Stimulated activated CD4-positive, alpha-beta T cell treated with anti-CD3 and anti-CD28 coated beads, Interleukin-1b, Interleukin-23, amount 100 ng/mL, for 24 hours (primary cell): ENCODE measurements at places on chromosomes 12 and 14.

GRCh38 chr12:71938728-71939385 is at the start of gene TPH2:
Gene TPH2, plus strand, starts transcription at chr12:71938845. Its CDS starts 142 bp downstream, at chr12:71938987.
- peak; percentile 11 for DNase-seq

- no peak for DNase-seq
These were observed 33.5 kb upstream of the C14orf180 start for GRCh38 chr14:104545942-104546501.

DNA sequence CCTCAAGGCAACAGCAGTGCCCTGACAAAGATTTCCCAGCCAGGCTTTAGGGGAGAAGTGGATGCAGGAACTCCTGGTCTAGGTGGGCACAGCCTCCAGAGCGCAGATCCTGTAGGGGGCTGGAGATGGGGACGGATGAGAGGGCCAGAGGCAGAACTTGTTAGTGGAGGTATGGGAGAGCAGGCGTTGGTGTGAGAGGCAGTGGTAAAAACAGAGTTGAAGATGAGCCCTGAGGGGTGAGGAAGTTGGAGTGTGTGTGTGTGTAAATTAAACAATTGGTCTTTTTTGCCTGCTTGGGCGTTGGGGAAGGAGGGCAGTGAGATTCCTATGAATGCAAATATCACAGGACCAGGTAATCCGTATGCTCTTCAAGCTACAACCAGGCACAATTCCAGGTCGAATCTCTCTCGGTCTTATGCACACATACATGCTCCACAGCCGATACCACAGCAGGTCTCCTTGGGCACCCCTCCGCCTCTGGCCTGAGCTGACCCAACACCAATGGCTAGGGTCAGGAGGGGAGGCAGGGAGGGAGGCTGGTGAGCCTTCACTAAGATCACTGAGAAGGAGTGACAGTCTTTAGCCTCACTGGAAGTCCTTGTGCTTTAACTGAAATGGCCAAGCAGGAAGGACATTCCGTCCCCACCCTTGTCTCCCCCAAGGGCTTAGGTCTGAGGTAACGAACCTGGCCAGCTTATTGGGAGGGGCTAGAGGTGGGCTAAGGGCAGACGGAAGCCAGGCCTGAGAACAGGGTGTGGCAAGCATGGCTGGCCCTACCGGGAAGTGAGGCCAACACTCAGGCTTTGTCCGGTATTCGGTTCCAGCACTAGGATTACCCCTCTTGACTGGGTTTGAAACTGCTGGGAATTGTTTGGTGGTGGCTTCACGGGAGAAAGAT is 1.5 kb upstream of the KRT7 start:
- no peak for DNase-seq

- no peak for DNase-seq
These were observed 184.0 kb downstream of the CAND1 start for GRCh38 chr12:67453191-67453590.

- no peak for DNase-seq
These were observed 188.2 kb upstream of the RMST start for GRCh38 chr12:97274386-97274785.

DNA sequence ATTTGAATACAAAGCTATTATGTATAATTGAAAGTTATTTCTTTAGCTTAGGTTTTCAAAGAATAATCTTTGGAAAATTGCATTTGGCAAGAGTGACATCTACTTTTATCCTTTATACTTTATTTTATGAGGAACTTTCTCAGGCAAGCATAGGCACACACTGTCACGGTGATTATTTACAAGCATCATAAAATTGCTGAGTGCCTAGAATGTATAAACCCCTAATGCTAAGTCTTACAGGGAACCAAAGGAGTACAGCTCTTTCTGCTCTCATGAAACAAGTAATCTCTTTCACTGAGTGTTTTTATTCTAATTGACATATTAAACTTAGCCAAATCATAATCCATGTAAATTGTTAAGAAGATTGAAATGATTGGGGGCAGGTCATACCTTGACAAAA is 154.9 kb downstream of the FSCB start:
- no peak for DNase-seq

GRCh38 chr14:91416744-91417119 is 888 bp downstream of the CCDC88C start:
- DNase-seq = no peak

- no peak for DNase-seq
These were observed 22.3 kb downstream of the HOXC4 start for GRCh38 chr12:54075974-54076373.

GRCh38 chr12:124736115-124737039 is 127.3 kb downstream of the SCARB1 start:
- DNase-seq = no peak

DNA sequence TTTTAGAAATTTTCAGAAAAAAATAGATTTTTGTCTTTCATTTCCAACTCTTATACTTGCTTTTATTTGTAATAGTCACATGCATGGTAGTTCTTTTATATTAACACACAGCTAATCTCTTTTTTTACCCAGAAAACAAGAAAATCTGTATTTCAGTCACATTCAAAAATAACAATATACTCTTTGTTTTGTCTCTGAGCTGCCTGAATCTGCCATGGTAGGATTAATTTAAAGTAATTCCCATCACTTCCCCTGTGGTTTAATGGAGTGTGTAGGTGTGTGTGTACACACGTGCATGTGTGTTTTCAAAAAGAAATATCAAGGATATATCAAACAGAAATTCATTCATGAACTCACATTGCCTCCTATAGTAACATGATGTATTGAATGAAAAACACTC is 42.6 kb downstream of the PDZRN4 start:
- DNase-seq = no peak
